ENCODE measurements at places on chromosomes 11 and 22.
A peak's percentile ranks its signal among the peaks of the same experiment; 100 is the strongest.

DNA sequence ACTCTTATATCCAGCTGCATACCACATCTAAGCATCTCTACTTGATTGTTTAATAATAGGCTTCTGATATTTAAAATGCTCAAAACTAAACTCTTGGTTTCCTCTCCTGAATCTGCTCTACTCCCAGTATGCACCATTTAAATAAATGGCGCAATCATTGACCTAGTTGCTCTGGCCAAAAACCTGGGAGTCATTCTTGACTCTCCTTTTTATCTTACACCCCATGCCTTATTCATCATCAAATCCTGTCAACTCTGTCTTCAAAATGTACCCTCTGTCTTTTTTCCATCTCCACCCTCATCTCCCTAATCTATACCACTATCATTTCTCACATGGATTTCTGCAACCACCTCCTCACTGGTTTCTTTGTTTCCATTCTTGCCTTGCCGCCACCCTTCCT lies 399.6 kb upstream of the CCDC90B start:
- DNase-seq: no peak

- DNase-seq: peak; percentile 64
These were observed 19.5 kb downstream of the TXN2 start for GRCh38 chr22:36461665-36462649.

DNA sequence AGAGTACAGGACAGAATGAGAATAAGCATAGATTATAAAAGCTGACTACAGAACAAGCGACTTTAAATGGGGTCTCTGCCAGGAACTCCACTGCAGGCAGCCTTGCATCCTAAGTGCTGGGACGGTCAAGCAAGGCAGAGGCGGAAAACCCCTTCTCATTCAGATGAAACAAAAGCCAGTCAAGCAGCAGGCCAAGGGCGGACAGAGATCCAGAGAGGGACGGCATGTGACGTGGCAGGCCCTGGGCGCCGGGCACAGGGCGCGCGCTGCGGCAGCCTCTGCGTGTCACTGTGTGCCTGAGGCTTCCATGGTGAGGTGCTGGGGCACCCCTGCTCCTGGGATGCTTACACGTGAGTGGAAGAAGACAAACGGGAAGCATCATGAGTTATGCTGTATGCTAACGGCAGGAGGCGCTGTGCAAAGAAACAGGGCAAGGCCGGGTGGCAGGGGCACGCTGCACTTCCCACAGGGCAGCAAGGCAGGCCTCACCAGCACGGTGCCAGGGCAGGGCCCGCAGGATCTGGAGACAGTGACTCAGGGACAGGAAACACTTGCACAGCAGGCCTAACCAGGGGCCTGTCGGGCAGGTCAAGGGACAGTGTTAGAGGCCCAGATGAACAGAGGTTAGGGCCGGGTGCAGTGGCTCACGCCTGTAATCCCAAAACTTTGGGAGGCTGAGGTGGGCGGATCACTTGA lies 6.2 kb downstream of the TOLLIP start:
- no peak for DNase-seq

GRCh38 chr11:75966537-75967287 lies 151.7 kb downstream of the UVRAG start:
- DNase-seq: peak; percentile 89

DNA sequence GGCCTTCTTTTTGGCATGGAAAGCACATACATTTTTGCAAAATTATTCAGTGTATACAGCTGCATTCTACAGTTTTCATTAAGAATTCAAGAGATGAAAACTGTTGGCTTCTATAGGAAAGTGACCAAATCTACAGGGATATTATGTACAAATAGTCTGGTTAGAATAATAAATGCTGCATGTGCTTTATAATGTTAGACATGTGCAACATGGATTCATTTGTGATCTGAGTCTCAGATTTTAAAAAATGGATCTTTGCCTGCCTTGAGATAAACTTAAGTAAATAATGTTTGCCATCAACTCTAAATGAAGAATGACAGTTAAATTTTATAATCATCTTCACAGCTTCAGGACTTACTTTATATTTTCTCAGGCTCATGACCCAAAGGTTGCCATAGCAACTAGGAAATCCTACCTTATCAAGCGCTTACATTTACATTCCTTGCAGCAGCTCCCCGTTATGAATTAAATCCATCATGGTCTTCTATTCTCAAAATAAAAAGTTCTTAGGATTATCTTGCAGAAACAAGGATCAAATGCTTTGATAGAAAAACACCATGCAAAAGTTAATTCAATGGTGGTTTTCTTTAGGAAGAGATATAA lies 200.2 kb downstream of the CADM1 start:
- no peak for DNase-seq

DNA sequence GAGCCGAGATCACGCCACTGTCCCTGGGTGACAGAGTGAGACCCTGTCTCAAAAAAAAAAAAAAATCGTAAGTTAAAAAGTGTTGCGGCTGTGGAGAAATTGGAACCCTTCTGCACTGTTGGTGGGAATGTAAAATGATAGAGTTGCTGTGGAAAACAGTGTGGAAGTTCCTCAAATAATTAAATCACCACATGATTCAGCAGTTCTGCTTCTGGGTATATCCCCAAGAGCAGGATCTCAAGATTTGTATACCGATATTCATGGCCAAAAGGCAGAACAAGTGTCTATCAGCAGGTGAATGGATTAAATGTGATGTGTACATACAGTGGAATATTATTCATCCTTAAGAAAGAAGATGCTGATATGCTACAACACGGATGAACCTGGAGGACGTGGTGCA lies 3.8 kb downstream of the SELENOO start:
- DNase-seq: no peak

DNA sequence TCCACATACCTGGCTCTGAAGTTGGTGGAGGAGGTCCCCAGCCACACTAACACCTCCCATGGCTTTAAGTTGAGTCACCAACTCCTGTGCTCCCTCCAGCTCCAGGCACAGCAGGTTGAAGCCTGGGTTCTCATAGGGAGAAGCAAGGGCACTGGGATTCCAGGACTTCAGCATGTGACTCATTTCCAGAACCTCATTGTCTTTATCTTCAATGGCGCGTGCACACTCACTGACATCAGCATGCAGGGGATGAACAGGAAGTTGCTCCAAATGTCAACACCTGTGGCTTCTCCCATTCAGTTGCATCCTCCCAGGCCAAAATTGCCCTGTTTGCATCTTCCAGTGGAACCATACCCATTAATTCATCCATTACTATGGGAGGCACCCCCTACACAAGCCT lies 5.8 kb upstream of the UBQLNL start:
- DNase-seq: no peak

DNA sequence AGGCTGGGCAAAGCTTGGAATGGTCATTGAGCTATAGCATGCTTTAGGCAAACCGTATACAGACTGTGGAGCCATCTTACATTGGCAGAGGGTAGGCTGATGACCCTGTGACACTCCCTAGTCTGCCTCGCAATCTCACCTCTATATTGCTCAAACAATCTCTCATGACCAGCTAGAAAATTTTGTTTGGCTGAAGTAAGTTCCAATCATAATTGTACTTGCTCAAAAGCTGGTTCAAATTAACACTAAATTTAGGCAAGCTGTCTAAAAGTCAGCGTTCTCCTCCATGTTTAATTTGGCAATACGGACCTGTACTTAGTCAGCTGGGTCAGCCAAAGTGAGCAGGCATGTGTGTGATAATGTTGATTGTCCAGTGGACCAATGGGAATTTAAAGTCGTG lies 133.0 kb downstream of the SWAP70 start:
- DNase-seq: no peak

- DNase-seq: no peak
These were observed 33.4 kb downstream of the MUC6 start for GRCh38 chr11:1003159-1003558.

DNA sequence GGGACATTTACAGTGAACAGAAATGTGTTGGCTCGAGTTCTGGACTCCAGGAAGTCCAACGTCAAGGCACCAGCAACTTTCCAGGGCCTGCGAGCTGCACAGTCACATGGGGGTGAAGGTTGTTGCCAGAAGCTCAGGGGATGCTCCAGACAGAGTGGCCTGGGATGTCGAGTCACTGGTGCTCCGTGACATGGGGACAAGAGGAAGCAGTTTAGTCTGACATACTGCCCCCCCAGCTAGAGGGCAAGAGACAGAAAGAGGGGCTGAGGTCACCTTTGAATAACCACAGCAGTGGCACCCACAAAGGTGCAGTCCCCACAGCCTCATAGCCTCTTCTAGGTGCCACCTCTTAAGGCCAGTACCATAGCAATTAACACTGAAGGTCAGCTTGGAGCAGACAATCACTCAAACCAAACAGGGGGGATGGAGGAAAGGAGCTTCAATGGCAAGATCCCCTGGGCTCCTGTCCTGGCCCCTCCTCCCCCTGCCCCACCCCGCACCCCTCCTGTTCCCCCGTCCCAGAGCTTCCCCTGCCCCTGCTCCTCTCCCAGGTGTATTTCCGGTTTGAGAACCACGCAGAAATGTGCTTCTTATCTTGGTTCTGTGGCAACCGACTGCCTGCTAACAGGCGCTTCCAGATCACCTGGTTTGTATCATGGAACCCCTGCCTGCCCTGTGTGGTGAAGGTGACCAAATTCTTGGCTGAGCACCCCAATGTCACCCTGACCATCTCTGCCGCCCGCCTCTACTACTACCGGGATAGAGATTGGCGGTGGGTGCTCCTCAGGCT lies 3.8 kb downstream of the APOBEC3D start:
- DNase-seq: no peak

GRCh38 chr22:43817402-43817801 lies 5.3 kb upstream of the EFCAB6 start:
- no peak for DNase-seq

GRCh38 chr11:67251841-67252240 lies 14.4 kb upstream of the GRK2 start:
- no peak for DNase-seq

DNA sequence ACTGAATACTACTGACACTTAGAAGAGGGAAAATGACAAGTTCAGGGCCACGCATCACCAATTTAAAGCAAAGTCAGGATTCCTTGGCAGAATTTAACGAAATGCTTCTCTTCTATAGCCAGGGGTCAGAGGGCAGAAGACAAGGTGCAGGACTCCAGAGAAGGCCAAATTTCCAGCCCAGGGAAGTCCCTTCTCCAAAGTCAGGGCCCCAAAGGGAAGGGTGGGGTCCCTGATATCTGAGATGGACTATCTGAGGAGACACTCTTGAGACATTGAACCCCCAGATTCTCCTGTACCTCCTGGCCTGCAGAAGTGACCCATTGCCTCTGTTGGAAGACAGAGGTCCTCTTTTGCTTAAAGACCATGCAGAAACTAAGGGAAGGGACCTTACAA lies 91.2 kb downstream of the RPS6KA4 start:
- DNase-seq: no peak

DNA sequence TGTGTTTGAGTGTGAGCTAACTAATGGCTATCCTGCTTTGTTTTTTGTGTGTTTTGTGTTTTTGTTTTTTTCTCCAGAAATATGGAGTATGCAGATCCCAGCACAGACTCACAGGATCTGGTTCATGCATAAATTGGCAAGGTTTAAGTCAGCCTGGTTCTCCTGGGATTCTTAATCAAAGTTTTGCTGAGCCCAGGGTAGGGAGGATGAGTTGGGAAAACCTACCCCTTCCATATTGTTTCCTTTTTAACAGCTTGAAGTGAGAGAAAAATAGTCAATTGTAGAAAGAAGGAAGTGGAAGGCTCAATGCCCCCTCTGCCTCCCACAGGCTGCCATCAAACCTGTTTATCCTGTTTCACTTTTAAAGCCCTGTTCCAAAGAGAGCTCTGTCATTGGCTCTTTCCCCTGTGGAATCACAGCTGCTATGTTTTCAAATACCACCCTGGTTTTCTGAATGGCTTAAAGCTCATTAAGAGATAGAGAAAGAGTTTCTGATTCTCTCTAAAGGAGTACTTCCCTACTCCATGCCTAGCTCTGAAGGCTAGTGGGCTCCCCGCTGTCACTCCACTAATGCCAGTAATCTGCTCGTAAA lies 23.4 kb upstream of the CADM1 start:
- no peak for DNase-seq

- DNase-seq: no peak
These were observed 13.7 kb upstream of the CDKN1C start for GRCh38 chr11:2899080-2899783.
